ENCODE measurements at places on chromosomes 6 and 20.

- DNase-seq, result no peak
These were observed 118.8 kb downstream of the ZMYND8 start for GRCh38 chr20:47237715-47238114.

GRCh38 chr6:41040940-41041536 lies 1.2 kb upstream of the TSPO2 start:
- no peak for DNase-seq

GRCh38 chr6:79157961-79158644 lies 76.4 kb downstream of the HMGN3 start:
- DNase-seq, result no peak

GRCh38 chr20:34293589-34293988 lies 9.6 kb downstream of the AHCY start:
- DNase-seq, result no peak
